ENCODE measurements at places on chromosomes 5 and 9.

GRCh38 chr5:88646866-88647265 is 236.1 kb downstream of the MEF2C start:
- DNase-seq = no peak

GRCh38 chr5:79236362-79236969 is 535 bp downstream of the JMY start:
- DNase-seq = peak; percentile 6

DNA sequence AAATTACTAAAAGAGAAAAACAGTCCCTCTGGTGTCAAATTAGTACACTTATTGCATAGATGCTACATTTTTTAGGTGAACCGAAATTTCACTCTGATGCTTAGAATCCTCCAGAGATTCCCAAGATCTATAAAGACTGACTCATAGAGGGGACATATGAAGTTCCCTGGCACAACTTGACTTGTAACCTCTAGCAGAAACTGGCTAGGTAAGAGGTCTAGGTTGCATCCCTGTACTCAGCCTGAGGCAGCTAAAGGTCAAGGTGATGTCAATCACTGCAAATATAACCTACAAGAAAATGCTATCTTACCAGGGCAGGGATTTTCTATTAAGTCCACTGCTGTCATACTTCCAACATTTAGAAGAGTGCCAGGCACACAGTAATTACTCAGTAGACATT is 24.2 kb downstream of the HOMER1 start:
- no peak for DNase-seq

DNA sequence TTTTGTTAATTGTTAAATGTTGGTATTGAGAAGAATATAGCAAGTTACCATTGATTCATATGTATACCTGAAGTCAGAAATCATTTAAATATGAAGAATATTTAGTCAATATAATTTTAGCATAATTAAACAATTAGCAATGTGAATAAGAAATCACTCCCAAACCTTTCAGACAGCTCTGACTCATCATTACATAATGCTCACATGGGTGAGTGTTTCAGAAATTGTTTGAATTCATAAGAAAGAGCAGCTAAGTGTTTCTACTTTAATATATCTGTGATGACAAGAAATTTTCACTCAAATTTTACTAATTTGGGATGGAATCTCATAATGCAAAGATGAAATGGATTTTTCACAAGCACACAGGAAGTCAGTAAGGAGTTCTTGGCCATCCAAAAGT is 42.0 kb upstream of the CDC42SE2 start:
- DNase-seq = peak; percentile 30

GRCh38 chr5:106658150-106658549 is 1012.6 kb downstream of the EFNA5 start:
- no peak for DNase-seq

DNA sequence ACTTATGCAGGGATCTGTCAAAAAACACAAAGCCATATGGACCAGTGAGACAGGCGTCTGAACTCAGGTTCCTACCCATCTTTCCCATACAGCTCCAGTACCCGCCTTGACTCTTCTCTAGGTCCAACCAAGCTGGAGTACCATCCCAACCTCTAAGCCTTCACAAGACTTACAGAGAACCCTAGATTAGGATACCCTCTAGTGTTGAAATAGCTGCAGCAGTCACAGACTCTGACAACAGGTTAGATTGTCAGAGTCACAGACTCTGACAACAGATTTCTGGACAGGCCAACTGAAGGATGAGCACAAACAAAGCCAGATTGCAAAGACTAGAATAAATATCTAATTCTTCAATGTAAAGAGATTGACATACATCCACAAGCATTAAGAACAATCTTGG is 266.1 kb downstream of the GRIA1 start:
- DNase-seq = peak; percentile 4

DNA sequence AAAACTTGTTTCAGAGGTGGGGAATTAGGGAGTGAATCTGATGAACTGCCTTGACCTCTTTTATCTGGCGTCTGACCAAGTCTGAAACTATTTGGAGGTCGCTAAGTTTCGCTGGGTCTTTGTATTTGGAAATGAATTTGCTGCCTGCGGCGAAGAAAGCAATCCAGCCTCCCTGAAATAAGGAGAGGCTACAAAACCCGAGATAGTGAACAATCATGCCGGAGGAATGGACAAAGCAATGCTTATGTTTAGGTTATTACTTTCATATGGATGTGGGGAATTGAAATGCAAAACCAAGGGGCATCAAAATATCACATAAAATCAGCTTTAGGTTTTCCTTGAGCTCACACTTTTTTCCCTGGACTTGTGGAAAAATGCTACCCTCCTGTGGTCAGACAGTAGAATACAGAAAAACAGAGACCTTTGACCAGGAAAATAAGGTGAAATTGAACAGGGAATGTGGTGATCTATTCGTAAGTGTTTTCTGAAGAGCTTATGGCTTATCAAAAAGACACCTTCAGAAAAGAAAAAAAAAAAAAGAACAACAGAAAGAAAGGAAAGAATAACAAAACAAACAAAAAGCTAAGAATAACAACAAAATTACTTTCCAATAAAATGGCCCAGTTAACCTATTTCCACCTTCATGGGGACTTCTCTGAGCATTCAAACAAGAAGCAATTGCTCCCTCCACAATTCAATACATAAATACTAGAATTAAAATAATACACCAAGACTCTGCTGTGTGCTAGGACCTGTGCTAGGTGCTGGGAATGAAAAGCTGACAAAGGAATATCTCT is 68.6 kb upstream of the DPYSL3 start:
- peak; percentile 78 for DNase-seq

DNA sequence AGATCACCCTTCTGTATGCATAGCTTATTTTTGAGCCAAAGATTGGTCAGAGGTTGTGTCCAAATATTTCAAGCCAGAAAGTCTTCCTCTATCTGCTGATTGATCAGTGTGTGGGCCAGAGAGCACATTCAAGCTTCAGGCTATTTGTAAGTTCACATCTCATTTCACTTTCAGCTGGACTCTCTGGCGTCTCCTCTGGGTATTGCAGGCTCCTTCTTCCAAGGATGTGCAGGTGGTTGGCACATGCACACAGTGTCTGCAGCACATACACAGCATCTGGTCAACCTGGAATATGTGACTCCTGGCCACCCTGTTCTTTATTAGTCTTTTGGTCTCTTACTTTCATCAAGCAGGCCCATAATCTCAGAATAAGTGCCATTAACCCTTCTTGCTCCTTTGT is 516.1 kb downstream of the ANXA1 start:
- no peak for DNase-seq

- peak; percentile 18 for DNase-seq
Observed at GRCh38 chr9:35357116-35357515, 132.8 kb upstream of the RUSC2 start.

DNA sequence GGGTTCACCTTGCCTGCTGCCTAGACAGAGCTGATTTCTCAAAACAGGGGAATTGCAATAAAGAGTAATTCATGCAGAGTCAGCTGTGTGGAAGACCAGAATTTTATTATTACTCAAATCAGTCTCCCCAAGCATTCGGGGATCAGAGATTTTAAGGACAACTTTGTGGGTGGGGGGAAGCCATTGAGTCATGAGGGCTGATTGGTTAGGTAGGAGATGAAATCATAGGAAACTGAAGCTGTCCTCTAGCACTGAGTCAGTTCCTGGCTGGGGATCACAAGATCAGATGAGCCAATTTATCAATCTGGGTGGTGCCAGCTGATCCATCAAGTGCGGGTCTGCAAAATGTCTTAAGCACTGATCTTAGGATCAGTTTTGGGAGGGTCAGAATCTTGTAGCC is 159.1 kb upstream of the MAP1B start:
- DNase-seq = no peak

DNA sequence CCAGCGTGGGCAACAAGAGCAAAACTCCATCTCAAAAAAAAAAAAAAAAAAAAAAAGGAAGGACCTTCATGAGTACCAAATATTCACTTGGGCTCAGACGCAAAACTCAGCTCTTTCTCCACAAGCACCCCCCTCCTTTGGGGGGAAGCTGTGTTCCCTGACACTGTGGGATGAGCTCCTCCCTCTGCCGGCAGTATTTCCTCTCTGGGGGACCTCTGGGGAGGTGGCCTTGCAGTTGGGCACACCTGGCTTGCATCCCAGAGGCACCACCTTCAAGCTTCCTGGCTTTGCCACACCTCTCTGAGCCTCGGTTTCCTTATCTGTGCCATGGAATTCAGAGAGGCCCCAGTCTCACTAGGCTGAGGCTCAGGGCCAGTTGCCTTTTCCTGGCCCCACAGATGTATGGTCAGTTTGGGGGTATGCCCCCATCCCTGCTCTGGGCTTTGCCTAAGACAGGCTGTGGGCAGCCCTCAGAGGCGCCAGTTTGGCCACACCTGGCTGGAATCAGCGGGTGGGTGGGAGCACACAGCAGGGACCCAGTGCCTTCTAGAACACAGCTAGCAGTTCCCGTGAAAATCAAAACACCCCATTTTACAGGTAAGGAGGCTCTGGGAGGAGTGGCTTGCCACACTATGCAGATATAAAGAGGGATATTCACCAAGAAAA is 157.5 kb upstream of the IER5L start:
- DNase-seq = no peak

- peak; percentile 62 for DNase-seq
Observed at GRCh38 chr5:97840643-97841042, 657.6 kb upstream of the RIOK2 start.

All from astrocyte of the spinal cord (primary cell).